ENCODE measurements at places on chromosomes 7 and 10.

GRCh38 chr7:85478530-85478929 is 291.7 kb upstream of the SEMA3D start:
- no peak for DNase-seq

DNA sequence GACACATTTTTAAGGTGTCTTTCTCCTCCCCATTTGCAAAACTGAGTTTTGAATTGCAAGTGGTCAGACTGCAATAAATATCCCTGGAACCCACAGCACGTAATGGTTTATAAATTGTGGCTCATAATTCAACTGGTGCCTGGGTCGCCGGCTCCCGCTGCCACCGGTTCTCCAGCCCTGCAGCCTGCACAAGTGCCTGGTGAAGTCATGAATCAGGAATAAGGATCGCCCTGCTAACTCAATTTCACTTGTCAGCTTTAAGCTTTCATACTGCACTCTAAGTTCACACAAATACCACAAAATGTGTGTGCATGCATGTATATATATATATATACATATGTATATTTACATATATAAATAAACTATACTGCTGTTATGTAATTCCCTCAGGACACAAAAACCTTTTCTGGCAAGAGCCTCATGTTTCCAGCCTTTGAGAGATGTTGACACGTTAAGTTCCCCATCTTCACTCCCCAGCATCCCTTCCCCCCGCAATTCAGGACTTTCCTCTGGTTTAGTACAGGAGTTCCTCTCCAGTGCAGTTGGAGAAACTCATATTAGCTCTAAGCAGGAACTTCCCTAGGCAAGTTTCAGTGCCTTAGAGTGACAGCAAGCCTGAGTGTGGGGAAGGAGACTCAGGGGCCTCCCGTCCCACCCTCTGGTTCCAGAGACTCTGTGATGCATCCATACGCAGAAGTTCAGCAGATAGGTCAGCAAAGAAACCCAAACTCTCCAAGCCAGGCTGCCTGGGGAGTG is 129.2 kb upstream of the UNC5B start:
- DNase-seq: no peak

GRCh38 chr10:124792998-124793352 is 1.3 kb upstream of the EEF1AKMT2 start:
- no peak for DNase-seq

DNA sequence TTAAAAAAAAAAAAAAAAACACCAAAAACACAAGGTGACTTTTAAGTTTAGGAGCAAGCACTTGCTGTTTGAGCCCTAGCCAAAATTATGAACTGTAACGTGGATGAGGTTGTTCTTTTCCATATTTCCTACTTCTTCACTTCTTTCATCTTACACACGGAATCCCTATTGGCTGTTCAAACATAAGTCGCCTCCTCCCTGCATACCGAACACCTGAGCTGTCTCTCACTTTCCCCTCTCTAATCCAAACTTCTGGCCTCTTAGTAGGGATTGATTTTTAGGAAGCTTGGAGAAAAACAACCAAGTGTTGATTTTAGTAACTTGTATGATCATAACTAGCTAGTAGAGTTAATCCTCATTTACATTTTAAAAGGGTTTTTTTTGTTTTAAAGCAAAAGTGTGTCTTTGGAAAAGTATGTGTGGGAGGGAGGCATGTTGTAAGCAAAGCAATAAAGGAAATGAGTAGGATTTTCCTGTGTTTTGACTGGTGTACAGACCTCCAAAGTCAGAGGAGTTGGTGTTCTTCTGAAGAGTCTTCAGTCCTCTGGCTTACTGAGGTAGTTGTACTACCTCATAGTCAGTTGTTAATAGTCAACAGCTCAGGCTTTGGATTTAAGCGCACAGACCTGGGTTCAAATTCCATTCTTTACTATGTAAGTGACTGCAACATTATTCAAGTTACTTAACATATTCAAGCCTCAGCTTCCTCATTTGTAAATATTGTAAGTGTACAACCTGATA is 39.3 kb downstream of the RABGEF1 start:
- no peak for DNase-seq
